ENCODE measurements at places on chromosomes 7 and 10.

DNA sequence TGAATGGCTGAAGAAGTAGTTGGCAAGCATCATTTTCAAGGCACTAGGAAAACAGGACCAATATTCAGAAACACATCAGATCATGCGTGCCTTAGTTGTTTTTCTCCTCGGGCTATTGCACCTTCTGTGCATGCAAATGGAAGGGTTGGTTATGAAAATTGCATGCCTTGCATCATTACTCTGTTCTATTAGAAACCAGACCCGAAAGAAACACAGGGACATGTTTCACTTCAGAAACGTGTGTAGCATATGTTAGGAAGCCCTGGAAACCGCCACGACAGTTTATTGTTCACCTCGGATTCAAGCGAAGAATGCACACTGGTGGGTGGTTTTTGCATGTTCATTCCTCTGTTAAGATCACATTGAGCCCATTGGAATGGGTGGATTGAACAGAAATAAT is 214.7 kb downstream of the FRMD4A start:
- DNase-seq, result no peak

DNA sequence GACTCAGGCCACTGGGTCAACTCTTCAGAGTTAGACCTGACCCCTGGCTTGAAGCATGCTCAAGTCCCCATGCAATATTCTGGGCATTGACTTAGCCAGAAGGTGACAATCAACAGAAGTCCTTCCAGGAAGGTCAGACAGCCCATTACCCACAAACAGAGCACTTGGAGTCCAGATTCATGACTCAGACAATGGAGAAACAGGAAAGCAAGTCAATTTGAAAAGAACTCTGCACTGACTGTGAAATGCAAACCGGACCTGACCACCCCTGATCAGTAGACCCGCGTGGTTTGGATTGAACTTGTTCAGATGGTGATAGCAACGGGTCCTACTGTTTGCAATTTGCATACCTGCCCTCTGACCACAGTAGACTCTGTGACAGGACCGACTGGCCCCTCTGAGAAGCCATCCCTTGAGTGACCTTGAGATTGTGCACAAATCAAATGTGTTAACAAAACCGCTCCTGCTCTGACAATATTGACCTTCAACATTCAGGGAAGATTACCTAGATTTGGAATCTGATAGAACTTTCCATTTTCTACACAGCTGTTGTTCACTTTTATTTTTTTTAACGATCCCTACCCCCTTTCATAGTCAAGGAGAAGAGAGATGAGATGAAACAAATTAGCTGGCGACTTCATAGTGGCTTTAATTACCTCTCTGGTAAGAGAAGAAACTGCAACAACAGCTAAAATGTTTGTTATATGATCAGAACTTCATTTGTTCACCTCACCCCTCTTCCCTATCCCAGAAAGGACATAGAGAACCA is 138.7 kb downstream of the NRP1 start:
- DNase-seq, result no peak

DNA sequence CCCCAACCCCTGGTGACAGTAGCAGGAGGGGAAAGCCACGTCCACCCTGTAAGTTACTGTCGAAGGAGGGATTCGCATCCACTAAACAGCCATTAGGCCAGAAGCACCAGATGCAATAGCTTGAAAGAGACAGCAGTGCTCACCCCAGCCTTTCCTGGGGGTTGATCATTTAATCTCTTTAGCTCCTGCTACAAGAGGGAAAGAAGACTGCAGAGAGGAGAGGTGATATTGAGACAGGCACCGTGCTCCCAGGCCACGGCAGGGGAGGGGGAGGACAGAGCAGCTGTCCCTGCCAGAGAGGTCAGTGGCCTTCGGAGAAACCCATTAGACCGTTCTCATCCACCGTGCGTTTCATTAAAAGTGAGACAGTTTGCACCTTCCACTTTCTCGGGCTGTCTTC is 148.3 kb downstream of the CDH23 start:
- no peak for DNase-seq

DNA sequence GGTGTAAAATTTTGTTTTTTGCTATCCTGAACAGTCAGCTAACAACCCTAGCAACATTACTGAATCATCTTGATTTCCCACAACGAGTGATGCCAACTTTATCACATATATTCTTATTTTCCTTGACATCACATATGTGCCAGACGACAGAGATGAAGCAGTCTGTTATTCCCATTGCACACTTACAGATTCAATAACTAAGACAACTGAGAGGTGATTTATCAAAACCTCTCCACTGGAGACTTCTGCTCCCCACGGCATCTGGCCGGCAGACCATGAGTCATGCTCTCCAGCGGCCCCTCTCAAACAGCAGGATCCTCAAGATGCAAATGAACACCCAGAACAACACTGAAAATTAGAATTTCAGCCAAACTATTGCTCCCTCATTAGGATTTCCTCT is 57.1 kb downstream of the AMPH start:
- no peak for DNase-seq

- DNase-seq, result no peak
Observed at GRCh38 chr7:126157391-126157790, 1095.3 kb downstream of the GRM8 start.

DNA sequence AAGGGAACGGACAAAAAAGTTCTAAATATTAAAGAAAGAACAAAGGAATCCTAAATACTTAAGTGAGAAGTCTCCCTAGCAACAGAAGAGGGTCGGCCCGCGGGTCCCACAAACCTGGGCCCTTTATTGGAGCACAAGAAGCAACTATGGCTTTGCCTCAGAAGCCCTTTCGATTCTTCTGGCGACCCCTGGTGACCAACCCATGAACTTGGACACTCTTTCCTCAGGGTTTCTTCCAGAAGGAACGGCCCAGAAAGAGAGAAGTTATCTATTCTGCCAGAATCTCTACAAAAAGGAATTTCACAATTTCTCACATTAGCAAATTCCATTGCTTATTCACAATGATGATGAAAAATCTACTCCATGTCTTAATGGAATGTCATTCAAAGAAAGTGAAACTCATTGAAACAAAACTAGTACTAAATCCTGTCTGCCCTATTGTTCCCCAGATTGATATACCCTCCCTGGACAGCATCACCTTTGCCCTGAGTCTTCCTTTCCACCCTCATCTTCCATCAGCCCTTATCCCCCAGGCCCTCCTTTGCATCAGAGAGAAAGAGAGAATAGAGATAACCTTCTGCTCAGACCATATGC is 43.7 kb downstream of the CPVL start:
- DNase-seq, result peak; percentile 85

- DNase-seq, result no peak
Observed at GRCh38 chr7:20828947-20829346, 42.3 kb upstream of the SP8 start.

- no peak for DNase-seq
Observed at GRCh38 chr10:132355754-132356153, 23.8 kb downstream of the LRRC27 start.

DNA sequence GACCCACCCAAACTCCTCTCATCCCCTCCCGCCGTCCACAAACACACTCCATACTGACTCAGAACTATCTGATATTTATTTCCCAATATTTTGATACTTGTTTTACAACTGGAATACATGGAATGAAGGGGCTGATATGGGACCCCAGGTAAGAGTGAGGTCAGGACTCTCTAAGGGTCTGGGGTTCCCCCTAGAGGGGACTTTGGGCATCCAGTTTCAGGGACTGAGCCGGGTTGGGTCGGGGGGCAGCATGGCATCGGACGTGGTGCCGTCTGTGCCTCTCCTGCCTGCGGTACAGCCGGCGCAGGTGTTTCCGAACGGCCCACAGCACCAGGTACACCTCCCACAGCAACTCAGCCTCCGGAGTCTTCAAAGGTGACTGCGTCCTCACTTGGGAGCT is 7.5 kb downstream of the SPACDR start:
- DNase-seq, result no peak

DNA sequence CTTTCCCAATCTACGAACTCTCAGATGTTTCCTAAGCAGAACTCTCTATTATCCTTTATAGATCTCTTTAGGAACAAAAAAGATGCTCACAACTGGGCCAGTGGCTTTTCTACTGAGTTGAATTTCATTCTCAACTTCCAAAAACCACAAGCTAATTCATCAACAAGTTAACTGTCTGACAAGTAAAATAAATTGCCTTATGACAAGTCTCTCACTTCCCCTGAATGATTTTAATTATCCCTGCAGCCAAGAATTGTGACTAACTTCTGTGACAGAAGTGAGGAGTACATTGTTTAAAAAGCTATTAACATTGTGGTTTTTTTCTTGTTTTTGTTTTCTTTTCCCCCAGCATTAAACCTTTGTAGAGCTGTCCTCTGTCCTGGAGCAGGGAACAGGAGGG is 343.1 kb downstream of the HPSE2 start:
- DNase-seq, result no peak

GRCh38 chr10:81179805-81180452 is 642.2 kb downstream of the SH2D4B start:
- DNase-seq, result peak; percentile 17

GRCh38 chr7:157483515-157483914 is 146.7 kb downstream of the DNAJB6 start:
- peak; percentile 35 for DNase-seq

DNA sequence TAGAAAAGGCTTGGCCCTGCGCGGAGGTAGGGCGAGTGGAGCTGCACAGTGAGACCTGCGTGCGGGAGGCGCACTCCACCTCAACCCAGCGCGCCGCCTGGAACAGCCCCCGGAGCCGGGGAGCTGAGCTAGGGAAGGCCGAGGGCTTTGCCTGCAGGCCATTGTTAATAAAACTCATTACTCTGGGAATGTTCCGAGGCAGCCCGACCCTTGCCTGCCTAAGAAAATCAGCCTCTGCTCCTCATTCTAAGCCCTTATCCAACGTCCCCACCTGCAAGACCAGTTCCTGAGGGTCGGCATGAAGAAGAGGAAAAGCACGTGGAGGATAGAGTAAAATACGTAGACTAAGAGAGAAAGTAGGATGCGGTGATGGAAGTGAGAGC is 55.3 kb downstream of the C7orf25 start:
- no peak for DNase-seq

DNA sequence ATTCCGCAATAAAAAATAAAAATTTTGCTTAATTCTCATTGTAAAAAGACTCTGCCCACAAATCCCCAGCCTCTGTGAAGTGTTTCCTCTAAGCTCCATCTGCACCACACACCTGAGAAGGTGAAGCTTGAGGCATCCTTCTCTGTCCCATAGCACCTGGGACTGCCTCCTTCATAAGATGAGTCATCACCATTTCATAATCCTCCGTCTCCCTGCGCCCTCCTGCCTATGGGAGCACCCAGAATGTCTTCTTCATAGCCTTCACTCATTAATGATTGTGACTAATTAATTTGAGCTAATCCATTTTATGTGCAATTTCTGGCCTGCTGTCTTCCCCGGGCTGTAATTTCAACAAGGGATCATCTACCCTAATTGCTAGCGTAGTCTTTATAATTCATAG is 90.3 kb downstream of the WDR11 start:
- DNase-seq, result no peak

- peak; percentile 34 for DNase-seq
Observed at GRCh38 chr7:33918438-33919143, 13.3 kb downstream of the BMPER start.

DNA sequence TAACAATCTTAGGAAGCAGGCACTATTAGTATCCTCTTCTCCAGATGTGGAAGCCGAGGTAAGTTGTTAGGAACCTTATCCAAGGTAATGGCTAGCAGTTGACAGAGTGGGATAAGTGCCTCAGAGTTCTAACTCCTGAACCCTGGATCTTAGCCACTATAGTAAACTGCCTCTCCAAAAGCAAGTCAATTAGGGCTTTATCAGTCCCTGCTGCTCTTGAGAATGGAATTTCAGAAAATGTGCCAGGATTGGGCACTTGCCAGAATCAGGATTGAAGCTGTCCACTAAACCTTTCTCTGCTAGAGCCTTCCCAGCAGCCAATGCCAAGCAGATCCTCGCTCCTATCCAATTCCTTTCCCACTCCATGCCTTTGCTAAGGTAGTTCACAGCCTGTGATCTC is 777.5 kb upstream of the POM121L12 start:
- no peak for DNase-seq

DNA sequence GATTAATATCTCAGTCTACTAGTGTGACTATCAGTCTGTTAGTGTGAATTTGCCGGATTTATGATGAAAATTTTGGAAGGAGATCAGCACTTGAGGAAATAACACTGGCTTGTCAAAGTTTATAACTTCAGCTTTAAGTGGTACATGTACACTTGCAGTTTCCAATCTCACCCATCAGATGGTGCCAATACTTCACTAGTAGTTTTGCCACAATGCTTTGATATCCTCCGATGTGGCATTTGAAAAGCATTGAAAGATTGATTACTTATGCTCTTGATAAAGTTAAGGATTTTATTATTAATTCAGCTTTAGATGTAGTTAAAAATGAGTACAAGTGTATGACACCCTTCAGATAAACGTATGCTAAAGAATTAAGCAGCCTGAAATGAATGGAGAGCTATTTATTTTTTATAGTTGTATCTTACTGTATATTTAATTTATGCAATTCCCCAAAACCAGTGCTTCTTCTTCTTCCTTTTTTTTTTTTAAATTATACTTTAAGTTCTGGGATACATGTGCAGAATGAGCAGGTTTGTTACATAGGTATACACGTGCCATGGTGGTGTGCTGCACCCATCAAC is 98.2 kb downstream of the ANLN start:
- DNase-seq, result peak; percentile 75

DNA sequence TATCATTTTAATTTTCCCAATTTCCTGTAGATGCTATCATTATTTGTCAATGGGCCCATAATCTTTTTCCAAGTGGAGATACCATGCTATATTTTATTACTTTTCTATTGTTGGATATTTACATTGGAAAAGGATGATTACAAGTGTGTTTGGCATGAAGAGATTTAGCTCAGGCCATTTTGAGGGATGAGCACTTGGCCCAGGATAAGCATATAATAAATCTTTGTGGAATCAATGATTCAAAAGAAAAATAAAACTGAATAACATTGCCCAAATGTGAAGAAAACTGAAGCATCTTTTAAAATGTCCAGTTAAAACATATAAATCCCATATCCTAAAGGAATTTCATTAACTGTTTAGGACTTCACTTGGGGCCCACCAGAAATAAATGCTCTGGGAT is 260.9 kb upstream of the BMPER start:
- DNase-seq, result no peak

- no peak for DNase-seq
Observed at GRCh38 chr10:218798-219197, 83.5 kb downstream of the ZMYND11 start.

DNA sequence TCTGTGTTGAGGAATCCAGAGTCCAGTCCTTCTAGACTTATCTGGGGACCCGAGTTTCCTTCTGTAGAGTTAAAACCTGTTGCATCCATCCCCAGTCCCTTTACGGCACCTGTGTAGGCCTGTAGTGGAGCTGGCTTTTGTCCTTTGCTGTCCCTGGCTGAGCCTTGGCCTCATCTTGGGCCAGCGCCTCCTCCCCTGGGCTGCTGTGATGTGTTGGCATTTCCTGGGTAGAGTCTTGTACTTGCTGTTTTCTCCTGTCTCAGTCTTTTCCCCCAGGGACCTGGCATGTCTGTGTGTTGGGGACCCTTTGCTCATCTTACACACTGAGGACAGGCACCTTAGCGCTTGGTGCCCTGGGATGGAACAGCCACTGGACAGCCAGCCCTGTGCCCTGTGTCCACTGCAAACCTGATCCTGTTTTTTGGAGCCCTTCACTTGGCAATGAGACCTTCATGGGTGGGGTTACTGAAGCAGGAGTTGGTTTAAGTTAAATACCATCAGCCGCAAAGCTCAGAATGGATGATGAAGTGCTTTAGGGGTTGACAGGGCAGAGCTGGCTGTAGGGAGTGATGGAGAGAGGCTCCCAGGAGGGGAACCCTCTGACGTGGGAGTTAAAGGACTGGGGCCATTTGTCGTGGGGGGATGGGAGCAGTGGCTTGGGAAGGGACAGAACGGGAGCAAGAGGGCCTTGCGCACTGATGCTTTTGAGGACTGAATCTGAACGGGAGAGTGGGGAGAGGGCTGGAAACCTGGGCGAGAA is 50.9 kb downstream of the CUX1 start:
- DNase-seq, result no peak
